ENCODE measurements at places on chromosomes 5 and 9.

DNA sequence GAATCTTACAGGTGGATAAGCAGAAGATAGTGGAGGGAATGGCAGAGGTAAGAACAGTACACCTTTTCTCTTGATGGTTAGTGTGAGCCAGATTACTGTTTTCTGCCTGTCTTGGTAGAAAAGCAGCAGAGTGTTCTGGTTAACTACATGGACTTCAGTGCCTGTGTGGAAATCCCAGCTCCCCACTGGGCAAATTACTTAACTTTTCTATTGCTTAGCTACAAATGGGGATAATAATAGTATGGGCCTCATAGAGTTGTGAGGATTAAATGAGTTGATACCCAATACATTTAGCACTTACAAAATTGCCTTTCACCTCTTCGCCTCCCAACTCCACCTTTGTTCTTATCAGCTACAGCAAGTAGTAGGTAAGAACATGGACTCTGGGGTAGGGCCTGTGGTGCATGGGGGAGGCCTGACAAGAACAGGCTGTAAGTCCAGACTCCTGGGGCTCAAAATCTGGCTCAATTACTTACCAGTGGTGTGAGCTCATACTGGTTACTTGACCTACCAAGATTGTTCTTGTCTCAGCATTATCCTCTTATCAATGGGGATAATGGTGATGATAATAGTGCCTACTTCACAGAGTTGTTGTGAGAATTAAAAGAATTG, 125.1 kb downstream of the LIFR start:
- no peak for DNase-seq

DNA sequence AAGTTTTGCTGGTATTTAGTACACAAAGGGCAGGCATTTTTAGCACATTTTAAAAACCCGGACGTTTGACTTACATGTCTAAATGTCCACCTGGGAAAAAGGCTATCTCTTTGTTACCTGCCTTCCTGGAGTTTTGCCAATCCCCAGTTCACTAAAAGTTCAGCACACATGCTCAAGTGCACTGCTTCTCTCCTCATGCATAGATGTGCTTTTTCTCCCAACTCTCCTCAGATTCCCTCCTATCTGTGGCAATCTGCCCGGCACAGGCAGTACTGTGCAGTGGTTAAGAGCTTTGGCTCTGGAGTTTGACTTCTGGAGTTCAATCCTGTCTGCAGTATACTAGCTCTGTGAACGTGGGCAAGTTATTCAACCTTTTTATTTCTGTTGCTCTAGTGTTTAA, 8.3 kb upstream of the CCNO start:
- DNase-seq = no peak

GRCh38 chr5:53126521-53126920, 17.0 kb upstream of the MOCS2 start:
- no peak for DNase-seq

DNA sequence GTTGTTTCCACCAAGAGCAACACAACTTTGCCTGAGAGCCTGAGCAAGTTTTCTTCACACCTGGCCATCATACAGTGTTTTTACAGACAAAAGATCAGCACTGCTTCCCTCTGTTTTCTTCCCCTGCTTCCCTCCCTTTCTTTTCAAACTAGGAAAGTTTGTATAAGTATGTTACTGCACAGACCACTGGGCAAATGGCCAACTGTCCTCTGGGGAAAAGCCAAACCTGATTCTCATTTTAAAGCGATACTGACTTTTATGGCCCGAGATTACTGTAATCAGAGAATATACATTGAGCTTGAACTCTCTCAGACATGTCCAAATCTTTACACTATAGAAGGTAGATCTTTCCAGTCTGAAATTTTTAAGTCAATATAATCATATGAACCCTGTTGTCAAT, 415.0 kb downstream of the NFIB start:
- DNase-seq = no peak

DNA sequence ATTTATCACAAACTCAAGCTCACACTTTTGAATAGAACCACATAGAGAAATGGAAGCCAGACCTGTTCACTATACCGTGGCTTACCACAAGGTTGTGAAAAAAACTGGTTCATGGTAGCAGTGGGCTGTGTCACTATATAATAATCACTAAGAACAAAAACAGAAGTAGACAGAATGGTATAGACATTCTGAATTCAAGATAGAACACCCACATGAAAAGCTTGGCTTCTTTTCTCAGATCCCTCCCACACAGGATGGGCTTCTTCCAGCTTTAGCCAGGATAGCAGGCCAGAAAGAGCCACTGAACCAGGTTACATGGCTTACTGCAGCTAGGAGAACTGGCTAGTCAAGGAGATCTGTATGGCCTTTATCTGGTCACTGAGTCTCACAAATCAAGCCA, 6.1 kb upstream of the NRG2 start:
- no peak for DNase-seq

- DNase-seq = no peak
These were observed 408.0 kb downstream of the EBF1 start for GRCh38 chr5:158691631-158692255.

- no peak for DNase-seq
These were observed 37.0 kb downstream of the NKX2-5 start for GRCh38 chr5:173198049-173198448.

DNA sequence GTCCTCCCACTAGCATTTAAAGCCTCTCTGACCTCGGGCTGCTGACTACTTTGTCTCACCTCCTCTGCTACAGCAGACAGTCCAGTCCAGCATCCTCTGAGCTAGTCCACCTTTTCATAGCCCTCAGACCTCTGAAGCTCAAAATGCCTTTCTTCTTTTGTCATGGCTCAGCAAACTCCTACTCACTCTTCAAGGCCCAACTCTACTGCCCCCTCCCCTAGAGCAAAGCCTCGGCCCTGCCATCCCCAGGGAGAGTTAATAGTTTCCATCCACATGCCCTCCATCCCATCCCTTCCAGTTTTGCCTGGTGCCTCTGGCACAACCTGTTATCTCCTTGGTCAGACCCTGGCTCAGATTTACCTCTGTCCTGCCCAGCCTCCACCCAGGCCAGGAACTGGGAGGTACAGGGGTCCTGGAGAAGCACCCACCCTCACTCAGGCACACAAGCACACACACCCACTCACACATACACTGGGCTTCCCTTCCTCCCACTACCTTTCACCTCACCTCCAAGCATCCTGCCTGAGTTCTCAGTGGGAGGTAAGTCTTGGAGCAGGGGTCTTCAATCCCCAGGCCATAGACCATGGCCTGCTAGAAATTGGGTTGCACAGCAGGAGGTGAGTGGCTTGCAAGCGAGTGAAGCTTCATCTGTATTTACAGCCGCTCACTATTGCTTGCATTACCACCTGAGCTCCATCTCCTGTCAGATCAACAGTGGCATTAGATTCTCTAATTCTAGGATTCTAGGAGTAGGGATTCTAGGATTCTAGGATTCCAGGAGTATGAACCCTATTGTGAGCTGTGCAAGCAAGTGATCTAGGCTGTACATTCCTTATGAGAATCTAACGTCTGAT, 18.1 kb downstream of the PDLIM4 start:
- no peak for DNase-seq

DNA sequence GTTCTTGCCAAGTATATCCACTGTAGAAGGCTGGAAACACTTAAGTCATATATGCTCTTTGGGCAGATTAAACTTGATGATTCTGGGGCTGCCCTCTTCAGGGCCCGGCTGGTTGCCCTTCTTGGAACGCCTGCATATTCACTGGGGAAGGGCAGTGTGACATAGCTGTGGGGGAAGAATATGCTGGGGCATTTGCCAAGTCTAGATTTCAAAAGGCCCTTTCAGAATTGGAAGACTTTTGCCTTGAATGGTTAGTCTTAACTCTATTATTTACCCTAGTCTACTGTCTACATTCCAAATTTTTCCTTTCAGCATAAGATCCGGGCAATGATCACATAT, 161.2 kb upstream of the PITX1 start:
- DNase-seq = no peak

DNA sequence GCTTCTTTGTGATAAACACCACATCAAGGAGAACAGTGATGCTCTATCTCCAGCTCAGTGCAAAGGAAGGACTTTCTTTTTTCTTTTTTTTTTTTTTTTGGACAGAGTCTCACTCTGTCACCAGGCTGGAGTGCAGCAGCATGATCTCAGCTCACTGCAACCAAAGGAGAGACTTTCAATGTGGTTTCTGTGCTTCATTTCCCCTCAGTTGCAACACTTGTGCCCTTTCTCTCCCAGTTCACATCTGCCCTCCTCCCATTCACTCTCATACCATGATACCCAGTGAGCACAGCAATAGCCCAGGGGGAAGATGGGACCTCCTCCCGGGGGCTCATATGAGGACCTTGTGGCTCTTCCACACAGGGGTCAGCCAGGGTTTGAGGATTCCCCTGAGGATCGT, 110.0 kb downstream of the MTRR start:
- DNase-seq = no peak

- DNase-seq = no peak
These were observed 6.6 kb downstream of the TRIO start for GRCh38 chr5:14149672-14150274.

DNA sequence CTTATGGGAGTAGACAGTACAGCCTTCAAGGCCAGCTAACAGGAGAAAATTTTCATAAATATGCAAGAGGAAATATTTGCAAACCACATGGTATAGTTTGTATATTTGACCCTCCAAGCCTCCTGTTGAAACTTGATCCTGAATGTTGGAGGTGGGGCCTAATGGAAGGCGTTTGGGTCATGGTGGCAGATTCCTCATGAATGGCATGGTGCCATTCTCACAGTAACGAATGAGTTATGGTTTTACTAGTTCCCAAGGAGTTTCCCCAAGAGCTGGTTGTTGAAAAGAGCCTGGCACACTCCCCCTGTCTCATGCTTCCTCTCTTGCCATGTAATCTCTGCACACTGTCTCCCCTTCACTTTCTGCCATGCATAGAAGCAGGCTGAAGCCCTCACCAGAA, 3.3 kb upstream of the PAIP1 start:
- no peak for DNase-seq

DNA sequence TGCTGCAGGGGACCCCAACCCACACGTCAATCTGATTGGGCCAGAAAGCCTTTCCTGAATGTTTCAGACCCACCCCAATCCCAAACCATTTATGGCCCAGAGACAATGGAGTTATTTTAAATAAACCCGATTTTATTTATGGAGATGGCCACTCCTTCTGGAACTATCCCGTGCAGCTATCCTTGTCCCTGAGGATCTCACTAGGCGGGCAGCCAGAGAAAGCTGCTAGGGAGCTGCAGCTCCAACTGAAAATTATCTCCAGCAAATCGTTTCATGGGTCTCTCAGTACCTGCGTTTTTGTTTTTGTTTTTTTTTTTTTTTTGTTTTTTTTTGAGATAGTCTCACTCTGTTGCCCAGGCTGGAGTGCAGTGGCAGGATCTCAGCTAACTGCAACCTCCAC, 23.0 kb downstream of the C1QTNF2 start:
- no peak for DNase-seq

GRCh38 chr5:96582343-96582742, 79.8 kb upstream of the CAST start:
- no peak for DNase-seq

GRCh38 chr9:33107762-33108161, 31.3 kb upstream of the SMU1 start:
- DNase-seq = no peak

- DNase-seq = no peak
These were observed 1.5 kb downstream of the ZBTB43 start for GRCh38 chr9:126806336-126806735.

DNA sequence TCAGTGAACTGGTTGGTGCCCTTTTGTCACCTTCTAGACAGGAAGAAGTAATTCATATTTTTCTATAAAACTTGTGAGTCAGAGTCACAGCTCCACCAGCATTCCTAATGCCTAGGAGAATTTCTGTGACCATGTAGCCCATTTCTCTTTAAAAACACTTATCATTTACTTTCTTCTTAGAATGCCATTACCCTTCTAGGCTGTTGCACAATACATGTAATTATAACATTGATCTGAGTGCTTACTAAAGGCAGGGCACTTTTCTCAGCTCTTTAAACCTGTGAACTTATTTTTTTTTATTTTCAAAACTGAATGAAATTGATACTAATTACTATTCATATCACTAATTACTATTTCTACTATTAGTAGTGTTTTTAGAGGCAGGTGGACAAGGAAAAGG, 373.7 kb downstream of the TLE4 start:
- no peak for DNase-seq

- no peak for DNase-seq
These were observed 2.9 kb downstream of the EDIL3 start for GRCh38 chr5:84381502-84382362.

DNA sequence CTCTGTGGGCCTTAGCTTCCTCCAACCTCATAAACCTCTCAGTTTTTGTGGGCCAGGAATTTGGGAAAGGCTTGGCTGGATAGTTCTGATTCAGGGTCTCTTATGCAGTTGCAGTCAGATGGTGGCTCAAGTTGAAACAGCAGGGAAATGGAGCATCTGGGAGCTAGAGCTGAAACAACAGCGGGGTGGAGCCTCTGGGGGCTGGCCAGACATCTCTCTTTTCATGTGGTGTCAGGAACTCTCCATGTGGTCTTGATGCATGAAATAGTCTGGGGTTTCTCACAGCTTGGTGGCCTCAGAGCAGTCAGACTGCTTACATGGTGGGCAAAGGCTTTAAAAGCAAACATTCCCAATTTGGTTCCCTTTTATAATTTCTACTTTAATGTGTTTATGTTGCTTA, 13.5 kb downstream of the ZNF346 start:
- DNase-seq = no peak

- no peak for DNase-seq
These were observed 94.1 kb downstream of the FGF18 start for GRCh38 chr5:171513591-171513990.

- no peak for DNase-seq
These were observed 273.6 kb downstream of the ADAMTSL1 start for GRCh38 chr9:18747595-18747994.

DNA sequence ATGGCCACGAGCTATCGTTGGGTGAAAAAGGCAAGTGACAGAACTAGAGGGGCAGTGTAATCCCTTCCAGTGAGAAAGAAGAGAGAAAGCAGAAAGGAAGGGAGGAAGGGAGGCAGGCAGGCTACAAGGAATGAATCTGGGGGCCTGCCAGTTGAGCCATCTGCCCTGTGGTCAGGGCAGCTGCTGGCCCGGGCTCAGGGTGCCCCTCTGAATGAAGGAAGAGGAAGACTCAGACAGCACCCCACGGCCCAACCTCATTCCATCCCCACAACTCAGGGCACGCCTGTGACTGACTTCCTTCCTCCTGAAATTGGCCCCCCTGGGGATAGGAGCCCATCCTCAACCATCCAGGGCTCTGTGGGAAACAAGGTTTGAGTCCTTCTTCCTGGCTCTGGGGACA, 20.3 kb upstream of the FLT4 start:
- DNase-seq = no peak

DNA sequence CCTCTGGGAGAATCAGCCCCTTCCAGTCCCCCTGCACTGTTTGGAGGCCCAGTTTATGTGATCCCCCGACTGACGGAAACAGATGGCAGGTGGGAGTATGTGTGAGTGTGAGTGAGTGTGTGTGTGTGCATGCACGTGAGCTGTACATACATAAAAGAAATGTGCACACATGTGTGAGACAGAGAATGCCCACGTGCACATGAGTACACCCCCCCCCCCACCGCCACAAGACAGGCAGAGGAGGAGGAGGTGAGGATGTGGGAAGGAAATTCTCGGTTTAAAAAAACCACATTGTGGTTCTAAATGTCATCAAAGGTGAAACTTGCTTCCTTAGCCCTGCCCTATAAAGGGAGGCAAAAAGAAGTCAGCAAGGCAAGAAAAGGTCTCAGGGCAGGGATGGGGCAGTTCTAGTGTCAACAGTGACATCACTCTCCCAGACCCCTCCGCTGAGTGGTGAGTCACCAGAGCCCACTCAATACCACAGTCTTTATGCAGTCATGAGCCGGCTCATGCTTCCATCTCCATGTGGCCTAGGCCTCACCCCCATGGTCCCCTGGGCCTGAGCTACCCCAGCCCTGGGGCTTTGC, 79.2 kb upstream of the HSPA9 start:
- peak; percentile 71 for DNase-seq
